ENCODE measurements at places on chromosomes 7 and 10.

- DNase-seq, result no peak
Observed at GRCh38 chr7:115910541-115911164, 119.9 kb downstream of the TFEC start.

DNA sequence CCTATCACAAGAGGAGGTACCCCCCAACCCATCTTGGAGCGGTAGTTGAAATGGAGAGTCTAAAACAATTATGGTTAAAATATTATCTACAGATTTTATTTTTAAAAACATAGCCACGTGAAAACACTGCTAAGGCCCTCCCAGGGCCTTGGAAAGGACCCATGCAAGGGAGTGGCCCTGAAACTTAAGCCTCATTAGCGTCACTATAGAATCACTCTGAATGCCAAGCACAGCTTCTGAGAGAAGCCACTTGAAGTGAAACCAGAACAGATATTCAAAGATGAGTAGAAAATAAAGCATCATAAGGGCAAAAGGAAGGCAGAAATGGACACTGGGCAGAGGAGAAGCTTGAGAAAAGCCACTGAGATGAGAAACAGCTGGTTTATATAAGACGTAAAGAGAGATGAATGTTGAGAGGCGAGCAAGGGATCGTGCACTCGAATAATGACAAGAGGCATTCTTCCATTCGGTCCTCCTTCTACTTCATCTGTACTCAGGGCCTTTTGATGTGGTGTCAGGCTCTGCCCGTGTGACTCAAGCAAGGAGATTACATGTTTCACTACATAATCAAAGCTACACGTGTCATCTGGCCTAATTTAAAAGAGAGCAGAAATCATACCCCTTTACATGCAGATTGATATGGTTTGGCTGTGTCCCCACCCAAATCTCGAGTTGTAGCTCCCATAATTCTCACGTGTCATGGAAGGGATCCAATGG, 33.4 kb upstream of the SLC39A12 start:
- no peak for DNase-seq

DNA sequence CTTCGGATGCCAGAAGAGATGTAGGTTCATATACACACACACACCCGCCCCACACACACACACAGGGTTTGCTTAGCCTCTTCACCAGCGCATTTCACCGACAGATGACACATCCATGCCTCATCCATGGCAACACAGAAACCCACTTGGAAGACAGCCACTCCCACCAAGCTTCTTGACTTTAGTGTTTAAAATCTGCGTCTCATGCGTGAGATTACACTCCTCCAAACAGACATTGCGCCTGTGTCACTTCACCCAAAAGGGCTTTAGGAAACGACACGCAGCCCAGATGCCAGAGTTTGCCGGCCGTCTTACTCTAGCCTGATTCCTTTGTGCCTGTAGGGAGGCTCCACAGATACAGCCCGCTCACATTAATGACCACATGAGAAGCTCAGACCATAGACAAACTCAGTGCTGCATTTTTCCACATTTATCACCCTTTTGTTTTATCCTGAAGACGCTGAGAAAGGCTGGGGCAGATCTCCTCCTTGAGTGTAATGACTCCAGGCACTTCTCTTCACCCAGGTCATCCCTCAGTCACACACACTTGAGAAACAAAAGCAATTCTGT, 73.8 kb downstream of the DIP2C start:
- no peak for DNase-seq

- peak; percentile 91 for DNase-seq
Observed at GRCh38 chr7:30548845-30549244, 44.2 kb upstream of the GGCT start.

DNA sequence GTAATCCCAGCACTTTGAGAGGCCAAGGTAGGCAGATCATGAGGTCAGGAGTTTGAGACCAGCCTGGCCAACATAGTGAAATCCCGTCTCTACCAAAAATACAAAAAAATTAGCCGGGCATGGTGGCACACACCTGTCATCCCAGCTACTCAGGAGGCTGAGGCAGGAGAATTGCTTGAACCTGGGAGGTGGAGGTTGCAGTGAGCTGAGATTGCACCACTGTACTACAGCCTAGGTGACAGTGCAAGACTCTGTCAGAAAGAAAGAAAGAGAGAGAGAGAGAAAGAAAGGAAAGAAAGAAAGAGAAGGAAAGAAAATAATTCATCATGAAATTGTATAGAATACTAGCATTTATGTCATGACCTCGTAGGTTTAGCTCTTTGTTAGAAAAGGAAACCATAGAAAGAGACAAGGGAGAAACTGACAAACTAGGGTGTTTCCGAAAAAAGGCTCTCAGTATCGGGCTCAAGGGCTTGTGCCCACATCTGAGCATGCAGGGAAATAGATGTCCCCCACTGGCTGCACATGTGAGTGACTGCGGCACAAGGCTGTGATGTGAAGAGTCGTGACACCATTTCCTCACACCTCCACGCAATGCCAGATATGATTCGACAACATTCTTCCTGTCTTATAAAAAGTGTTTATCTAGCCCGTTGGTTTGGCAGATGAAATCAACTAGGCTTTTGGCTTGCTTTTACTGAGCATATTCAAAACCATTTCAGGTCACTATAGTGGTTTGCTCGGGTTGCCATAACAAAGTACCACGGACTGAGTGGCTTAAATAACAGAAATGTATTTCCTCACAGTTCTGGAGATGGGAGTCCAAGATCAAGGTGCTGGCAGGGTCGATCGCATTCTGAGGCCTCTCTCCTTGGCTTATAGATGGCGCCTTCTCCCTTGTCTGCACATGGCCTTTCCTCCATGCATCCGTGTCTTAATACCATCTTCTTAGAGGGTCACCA, 2.0 kb downstream of the SRGN start:
- DNase-seq, result no peak

GRCh38 chr10:124736491-124737136, 7.6 kb downstream of the FAM53B start:
- peak; percentile 56 for DNase-seq

- DNase-seq, result no peak
Observed at GRCh38 chr7:45457591-45457990, 116.6 kb upstream of the ADCY1 start.

DNA sequence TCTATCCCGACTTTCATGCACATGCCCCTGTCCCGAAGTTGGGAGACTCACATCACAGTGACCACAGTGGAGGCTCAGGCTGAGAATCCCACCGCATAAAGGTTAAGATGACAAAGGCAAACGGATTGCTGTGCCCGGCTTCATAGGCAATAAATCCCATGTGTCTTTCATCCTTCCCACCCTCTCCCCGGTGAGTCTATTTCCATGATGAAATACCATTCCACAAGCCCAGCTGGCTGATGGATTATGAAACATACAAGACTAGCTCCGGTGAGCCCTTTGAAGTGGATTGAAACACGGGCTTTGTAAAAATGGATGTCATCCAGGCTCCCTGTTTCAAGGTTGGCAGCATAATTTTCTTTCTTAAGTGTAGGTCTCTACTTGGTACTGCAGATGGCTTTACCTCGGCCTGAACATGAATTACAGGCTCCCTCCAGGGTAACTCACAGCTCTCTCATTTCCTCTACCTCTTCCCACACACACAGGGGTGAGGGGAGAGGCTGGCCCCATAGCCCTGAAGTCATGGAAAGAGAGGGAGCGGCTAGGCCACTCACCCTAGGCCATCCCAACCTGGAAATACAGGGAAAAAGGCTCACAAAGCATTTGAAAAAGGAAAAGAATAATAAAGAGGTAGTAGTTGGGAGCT, 92.0 kb upstream of the CALN1 start:
- DNase-seq, result peak; percentile 50

DNA sequence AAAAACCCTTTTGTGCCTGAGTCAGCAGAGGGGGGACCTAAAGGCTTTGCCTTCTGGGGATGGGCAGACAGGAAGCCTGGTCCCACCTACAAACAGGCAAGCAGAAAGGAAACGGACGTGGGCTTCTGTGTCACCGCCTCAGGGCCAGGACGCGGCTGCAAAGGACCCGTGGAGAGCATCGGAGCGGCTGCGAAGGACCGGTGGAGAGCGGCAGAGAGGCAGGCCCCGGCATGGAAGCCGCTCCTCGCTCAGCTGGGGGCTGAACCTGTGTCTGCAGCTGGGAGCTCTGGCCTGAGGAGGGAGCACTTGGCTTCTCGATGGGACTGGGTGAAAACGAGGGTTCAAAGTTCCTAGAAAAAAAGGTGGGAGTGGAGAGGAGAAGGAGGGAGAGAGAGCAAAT, 125.4 kb upstream of the PPP2R2D start:
- peak; percentile 88 for DNase-seq

DNA sequence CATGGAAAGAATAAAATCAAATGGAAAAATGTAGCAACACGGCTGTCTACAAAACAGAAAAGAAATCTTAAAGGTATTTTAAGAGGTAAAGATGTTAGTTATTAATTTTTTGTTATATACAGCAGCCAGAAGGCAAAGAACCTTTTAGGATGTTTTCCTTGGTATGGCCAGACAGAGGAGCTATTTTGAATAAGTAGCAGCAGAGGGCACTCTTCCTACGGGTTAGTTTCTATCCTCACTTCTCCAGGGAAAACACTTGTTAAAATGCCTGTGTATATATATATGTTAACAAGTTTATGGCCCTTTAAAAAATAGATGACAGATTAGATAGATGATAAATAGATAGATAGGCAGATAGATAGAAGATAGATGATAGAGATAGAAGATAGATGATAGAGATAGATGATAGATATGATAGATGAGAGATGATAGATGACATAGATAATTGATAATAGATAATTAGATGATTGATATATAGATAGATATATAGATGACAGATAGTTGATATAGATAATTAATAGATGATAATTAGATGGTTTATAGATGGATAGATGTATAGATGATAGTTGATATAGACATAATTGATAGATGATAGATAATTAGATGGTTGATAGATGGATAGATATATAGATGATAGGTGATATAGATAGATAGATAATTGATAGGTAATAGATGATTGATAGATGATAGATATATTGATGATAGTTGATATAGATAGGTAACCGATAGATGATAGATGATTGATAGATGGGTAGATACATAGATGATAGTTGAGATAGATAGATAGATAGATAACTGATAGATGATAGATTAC, 57.8 kb upstream of the WIPF3 start:
- DNase-seq, result no peak

GRCh38 chr7:100397315-100398081, 24.2 kb downstream of the PILRA start:
- peak; percentile 65 for DNase-seq
